ENCODE measurements at places on chromosomes 6 and 20.

GRCh38 chr20:22241609-22242008, 342.8 kb downstream of the FOXA2 start:
- H3K36me3 ChIP-seq, result no peaks in the 10 kb centered on the region
- H3K27ac ChIP-seq, result no peak overlapping the region
- no peaks in the 10 kb centered on the region for H3K27me3 ChIP-seq
- DNase-seq, result no peak

GRCh38 chr6:69305456-69305855, 491.4 kb downstream of the LMBRD1 start:
- no peaks in the 10 kb centered on the region for H3K27me3 ChIP-seq
- no peak overlapping the region for H3K27ac ChIP-seq
- DNase-seq, result no peak
- no peaks in the 10 kb centered on the region for H3K4me1 ChIP-seq
- H3K4me3 ChIP-seq, result no peak overlapping the region

DNA sequence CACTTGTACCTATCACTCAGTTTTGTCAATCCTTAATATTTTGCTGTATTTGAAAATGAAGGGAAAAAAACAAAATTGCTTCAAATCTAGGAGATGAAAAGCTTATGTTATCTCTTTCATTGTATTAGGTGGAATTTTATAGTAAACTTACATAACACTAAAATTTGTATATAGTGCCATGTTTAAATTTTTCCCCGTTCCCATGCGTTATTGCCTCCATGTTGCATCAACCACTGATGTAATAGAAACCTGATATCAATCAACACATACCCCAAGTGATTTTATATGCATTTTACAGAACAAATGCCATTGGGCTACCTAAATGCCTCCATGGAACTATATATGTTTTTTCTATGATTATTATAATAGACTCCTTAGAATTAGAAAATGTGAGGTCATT, 14.8 kb upstream of the TREM2 start:
- no peaks in the 10 kb centered on the region for H3K36me3 ChIP-seq
- H3K27ac ChIP-seq, result no peak overlapping the region
- H3K4me1 ChIP-seq, result no peaks in the 10 kb centered on the region
- H3K27me3 ChIP-seq, result peaks cover 12% of the 10 kb centered on the region
- no peak for DNase-seq
- no peak overlapping the region for H3K4me3 ChIP-seq

DNA sequence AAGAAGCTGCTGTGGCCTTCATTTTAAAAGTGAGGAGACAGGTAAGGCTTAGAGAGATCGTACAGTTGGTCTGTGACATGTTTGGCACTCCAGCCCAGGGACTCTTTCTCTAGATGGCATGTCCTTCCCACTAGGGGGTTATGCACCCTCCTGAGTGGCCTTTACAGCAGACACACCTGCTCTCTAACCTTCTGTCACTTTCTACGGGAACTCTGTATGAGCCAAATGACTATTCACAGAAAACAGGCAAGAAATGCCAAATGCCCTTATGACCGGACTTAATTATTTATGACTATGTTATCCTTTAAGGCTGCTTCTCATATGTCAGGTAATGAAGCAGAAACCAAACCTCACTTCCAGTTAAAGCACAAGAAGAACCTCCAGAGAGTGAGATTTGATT, 91.2 kb downstream of the MAP3K5 start:
- no peaks in the 10 kb centered on the region for H3K36me3 ChIP-seq
- no peak for DNase-seq
- peaks cover 13% of the 10 kb centered on the region for H3K4me1 ChIP-seq
- no peak overlapping the region for H3K4me3 ChIP-seq
- H3K27ac ChIP-seq, result no peak overlapping the region

GRCh38 chr6:110331390-110331789, 26.8 kb downstream of the METTL24 start:
- H3K27me3 ChIP-seq, result peaks cover 32% of the 10 kb centered on the region
- no peak overlapping the region for H3K27ac ChIP-seq
- DNase-seq, result no peak
- H3K4me1 ChIP-seq, result no peaks in the 10 kb centered on the region

DNA sequence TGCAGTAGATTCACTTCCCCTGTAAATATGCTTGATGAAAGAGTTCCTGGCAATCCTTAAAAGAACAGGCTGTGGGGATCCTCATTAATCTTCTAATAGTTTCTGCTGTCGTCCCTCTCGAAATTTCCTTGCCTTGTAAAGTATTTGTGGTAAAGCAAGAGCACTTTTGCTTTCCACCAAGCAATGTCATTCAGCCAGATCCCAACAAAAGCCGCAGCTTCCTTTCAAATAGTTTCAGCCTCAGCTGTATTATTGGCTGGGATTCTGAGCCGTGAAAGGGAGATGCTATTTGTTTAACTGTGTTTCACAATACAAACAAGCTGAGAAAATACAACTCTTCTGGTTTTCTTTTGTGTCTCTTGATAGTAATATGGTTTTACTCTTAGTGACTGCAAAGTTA, 48.9 kb upstream of the EPHA7 start:
- no peak overlapping the region for H3K4me3 ChIP-seq
- no peaks in the 10 kb centered on the region for H3K27me3 ChIP-seq
- H3K36me3 ChIP-seq, result no peaks in the 10 kb centered on the region
- no peak for DNase-seq

- no peak for DNase-seq
- H3K4me3 ChIP-seq, result no peak overlapping the region
- peaks cover 7% of the 10 kb centered on the region for H3K4me1 ChIP-seq
- H3K27me3 ChIP-seq, result no peaks in the 10 kb centered on the region
- no peak overlapping the region for H3K27ac ChIP-seq
- no peaks in the 10 kb centered on the region for H3K36me3 ChIP-seq
Observed at GRCh38 chr20:23667666-23668065, 21.2 kb downstream of the CST4 start.

DNA sequence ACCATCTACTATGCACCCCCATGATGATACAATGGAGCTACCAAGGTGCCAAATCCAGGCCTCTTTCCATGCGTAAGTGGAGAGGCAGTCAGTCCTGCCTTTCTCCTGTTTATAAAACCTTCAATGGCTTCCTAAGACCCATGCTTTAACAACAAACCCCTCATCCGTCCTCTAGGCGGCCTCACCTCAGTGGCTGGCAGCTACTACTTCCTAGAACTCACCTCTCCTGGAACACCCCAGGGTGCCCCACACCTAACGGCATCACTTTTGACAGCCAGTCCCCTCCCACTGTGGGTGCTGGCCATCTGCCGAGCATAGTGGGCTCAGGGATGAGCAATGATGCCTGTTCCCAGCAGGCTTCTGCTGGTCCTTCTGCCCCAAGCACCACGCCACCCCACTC, 80.0 kb upstream of the TAB2 start:
- DNase-seq, result no peak
- peaks cover 32% of the 10 kb centered on the region for H3K4me1 ChIP-seq
- no peaks in the 10 kb centered on the region for H3K36me3 ChIP-seq

DNA sequence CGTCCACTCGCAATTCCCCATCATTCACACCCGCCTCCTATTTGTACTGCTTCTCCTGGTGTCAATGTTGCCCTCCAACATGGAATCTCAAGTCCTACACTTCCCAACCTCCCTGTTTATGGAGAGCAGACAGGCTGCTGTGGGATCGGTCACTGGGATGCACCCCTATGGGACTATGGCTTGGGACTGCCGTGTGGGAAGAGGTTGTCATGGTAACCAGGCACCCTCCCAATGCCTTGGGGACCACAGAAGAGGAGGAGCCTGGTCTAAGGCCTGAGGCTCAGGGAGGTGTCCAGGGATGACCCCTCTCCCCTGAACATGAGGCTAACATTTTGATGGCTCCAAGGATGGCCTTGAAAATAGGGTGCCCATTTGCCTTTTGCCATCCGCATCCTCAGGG, 116.6 kb upstream of the CST7 start:
- no peak overlapping the region for H3K4me3 ChIP-seq
- DNase-seq, result no peak
- H3K4me1 ChIP-seq, result no peaks in the 10 kb centered on the region
- no peaks in the 10 kb centered on the region for H3K27me3 ChIP-seq

DNA sequence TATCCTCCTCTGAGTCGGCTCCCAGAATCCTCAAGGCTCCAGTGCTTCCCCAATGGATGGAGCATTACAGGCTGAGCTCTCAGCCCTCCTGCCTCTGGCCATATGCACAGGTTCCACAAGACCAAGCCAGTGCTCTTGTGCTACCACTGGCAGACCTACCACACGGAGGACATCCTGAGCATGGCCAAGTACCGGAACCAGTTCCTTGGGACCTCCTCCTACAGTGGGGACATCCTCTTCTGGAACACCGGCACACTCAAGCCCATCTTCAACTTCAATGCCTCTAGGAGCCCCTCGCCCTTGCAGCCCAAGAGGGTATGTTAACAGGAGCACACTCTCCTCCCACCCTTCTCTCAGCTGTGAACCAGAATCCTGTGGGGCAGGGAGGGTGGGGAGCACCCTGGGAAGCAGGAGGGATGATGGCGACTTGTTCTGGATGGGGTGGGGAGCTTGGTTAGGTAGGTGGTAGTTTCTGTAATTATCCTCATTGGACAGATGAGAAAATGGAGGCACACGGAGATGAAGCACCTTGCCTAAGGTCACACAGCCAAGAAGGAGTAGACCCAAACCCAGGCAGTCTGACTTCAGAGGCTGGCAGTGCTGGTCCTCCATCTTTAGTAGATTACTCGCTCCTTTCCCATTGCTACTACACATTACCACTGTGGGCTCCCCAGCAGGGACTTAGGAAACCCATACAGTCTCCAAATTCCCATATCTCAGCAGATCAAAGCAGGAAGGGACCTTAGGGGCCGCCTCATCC, 58.6 kb downstream of the EFCAB8 start:
- no peak overlapping the region for H3K27ac ChIP-seq
- no peak for DNase-seq
- no peak overlapping the region for H3K4me3 ChIP-seq
- H3K4me1 ChIP-seq, result peaks cover 5% of the 10 kb centered on the region
- H3K27me3 ChIP-seq, result peaks cover 4% of the 10 kb centered on the region
- H3K36me3 ChIP-seq, result no peaks in the 10 kb centered on the region

- no peak overlapping the region for H3K27ac ChIP-seq
- DNase-seq, result no peak
- H3K36me3 ChIP-seq, result no peaks in the 10 kb centered on the region
- H3K27me3 ChIP-seq, result no peaks in the 10 kb centered on the region
Observed at GRCh38 chr6:56079751-56080540, 167.4 kb downstream of the COL21A1 start.

GRCh38 chr20:12970372-12970821, 38.4 kb upstream of the SPTLC3 start:
- no peak overlapping the region for H3K4me3 ChIP-seq
- DNase-seq, result peak; percentile 56
- no peaks in the 10 kb centered on the region for H3K4me1 ChIP-seq
- no peaks in the 10 kb centered on the region for H3K36me3 ChIP-seq

DNA sequence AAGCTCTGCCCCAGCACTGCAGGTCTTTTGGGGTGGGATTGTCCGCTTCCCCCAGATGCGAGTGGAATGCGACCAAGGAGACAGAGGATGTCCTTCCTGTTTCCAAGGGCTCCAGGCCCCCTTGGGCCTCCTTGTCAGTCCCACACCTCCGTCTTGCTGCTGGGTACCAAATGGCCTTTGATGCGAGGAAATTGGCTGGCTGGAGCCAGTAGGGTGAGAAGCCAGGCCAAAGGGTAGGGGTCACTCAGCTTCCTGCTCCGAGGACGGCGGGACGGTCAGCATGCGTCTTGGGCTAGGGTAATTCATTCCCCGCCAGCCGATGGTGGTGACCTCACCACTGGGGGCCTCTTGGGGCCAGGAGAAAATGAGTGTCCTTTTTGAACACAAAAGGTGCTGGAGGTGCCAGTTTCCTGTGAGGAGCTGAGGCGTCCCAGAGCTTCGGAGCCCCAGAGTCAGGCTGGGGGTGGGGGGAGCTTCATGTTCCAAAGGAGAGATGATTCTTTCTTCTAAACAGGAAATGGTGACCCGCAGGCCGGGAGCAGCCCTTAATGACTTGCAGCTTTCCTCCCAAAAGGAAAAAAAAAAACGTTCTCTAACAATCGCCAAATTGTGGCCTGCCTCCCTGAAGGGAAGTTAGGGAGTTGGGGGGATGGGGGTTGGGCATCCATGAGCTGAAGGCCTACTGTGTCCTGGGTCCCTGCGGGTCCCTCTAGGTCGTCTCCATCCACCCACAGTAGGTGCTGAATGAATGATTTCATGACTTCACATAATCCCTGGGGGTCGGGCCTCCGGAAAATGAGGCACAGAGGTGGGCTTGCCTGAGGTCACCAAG, 6.7 kb downstream of the SNAI1 start:
- DNase-seq, result peak; percentile 71
- H3K36me3 ChIP-seq, result peaks cover 8% of the 10 kb centered on the region
- H3K27me3 ChIP-seq, result no peaks in the 10 kb centered on the region
- peaks cover 59% of the 10 kb centered on the region for H3K4me1 ChIP-seq

DNA sequence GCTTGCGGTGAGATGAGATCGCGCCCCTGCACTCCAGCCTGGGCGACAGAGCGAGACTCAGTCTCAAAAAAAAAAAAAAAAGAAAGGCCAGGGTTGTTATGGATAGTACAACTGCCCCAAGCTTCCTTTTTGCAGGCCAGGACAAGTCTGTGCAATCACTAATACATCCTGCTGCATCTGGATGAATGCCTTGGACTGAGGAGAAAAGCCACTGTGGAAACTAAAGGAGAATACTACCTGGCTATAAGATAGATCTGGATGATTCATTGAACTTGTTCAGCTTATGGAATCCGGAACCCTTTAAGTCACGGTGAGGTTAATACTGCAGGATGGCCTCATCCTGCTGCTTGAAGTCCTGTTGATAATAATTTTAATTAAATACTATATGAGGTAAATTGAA, 278.2 kb downstream of the TFAP2A start:
- no peak overlapping the region for H3K27ac ChIP-seq
- H3K27me3 ChIP-seq, result no peaks in the 10 kb centered on the region
- no peaks in the 10 kb centered on the region for H3K36me3 ChIP-seq
- DNase-seq, result no peak
- no peak overlapping the region for H3K4me3 ChIP-seq

DNA sequence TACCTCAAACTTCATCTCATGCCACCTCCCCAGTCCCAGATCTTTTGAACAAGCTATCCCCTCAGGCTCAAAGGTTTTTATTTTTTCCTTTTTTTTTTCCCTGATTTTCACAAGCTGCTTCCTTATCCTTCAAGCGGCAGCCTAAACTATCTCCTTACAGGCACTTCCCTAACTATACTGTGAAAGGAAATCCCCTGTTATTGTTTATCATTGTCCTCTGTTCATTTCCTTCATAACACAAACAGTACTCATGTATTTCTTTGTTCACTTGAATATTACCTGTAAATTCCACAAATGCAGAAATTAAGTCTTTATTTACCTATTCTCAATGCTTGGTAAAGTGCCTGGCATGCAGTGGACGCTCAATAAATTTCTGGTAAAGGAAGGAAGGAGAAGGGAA, 48.9 kb downstream of the ME1 start:
- no peaks in the 10 kb centered on the region for H3K27me3 ChIP-seq
- no peak overlapping the region for H3K27ac ChIP-seq
- no peak overlapping the region for H3K4me3 ChIP-seq
- H3K36me3 ChIP-seq, result no peaks in the 10 kb centered on the region

- no peaks in the 10 kb centered on the region for H3K27me3 ChIP-seq
- peak; percentile 71 for DNase-seq
- H3K27ac ChIP-seq, result peak overlapping the region; percentile 50
- no peaks in the 10 kb centered on the region for H3K36me3 ChIP-seq
Observed at GRCh38 chr20:11001764-11002540, 328.2 kb upstream of the JAG1 start.
